ENCODE measurements at places on chromosomes 4 and X.

- no peak for DNase-seq
These were observed 24.9 kb upstream of the SGMS2 start for GRCh38 chr4:107799669-107800450.

DNA sequence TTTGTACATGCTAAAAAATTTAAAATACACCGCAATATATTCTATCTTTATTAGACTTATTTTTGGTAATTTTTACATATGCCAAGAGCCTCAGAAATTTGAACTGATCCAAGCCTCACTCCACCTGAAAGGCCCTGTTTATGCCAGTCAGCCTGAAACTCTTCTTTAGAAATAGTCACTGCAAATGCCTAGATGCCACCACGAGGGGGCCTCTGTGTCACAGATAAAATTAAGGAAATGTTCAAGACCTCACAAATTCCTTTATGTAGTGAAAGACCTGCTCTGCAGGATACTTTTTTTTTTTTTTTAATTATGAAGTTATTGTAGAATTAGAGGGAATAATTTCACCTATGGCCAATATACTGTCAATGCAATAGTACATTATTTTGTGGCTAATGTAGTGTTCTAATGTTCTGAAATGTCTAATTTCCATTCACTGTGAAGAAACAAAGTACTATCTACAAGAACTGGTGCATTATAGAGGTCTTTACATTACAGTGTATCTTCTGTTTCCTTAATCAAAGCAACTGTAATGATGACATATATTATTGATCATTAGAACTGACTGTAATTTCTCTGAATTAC, 69.8 kb downstream of the DTHD1 start:
- DNase-seq = no peak

DNA sequence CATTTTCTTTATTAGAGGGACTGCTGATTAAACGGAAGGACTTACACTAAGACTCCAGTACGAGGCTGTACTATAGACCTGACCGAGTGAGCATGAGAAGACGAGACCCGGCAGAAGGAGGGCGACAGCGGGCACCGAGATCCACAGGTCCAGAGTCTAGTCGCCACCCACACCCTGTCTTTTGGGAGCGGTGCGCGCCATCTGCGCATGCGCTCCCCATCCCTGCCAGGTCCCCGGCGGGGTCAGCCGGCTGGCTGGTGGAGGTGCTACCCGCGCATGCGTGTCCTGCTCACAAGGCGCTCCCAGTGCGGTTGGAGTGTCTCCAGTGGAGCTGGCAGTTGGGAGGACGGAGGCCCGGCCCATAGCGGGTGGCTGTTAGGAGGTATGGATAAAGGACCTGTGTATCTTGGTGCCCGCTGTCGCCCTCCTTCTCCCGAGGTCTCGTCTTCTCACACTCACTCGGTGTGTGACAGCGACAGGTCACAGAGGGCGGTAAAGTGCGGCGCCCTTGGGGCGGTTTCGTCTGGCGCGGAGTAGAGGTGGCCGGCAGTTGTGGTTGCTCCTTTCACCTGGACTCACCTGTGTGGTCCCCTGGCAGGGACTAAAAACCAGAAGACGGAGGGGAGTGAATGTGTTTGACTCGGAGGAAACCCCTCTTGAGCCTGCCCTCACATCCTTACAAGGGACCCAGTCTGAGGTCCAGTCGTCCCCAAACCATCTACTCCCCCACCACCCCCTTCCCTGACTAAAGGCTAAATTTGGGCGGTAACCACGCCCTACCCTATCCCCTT, 7.6 kb upstream of the HSD17B10 start:
- no peak for DNase-seq

- no peak for DNase-seq
These were observed 11.8 kb upstream of the ELF2 start for GRCh38 chr4:139188648-139189416.

DNA sequence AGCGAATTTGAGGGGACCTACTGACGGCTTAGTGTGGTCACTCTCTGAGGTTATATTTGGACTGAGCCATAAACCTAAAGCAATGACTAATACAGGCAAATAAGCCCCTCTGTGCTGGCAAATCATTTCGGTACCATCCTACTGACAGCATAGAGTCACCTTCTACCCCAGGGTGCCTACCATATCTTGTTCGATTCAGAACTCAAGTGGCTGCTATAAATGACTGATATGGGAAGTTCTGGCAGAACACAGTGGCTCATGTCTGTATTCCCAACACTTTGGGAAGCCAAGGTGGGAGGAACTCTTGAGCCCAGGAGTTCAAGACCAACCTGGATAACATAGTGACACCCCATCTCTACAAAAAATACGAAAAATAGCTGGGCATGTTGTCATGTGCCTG, 226.1 kb upstream of the MBNL3 start:
- no peak for DNase-seq

- DNase-seq = no peak
These were observed 42.5 kb upstream of the TLR2 start for GRCh38 chr4:153641532-153641931.

GRCh38 chrX:135695471-135695870, 18.0 kb upstream of the CT45A1 start:
- no peak for DNase-seq

GRCh38 chr4:15771216-15772058, 6.7 kb upstream of the CD38 start:
- no peak for DNase-seq

DNA sequence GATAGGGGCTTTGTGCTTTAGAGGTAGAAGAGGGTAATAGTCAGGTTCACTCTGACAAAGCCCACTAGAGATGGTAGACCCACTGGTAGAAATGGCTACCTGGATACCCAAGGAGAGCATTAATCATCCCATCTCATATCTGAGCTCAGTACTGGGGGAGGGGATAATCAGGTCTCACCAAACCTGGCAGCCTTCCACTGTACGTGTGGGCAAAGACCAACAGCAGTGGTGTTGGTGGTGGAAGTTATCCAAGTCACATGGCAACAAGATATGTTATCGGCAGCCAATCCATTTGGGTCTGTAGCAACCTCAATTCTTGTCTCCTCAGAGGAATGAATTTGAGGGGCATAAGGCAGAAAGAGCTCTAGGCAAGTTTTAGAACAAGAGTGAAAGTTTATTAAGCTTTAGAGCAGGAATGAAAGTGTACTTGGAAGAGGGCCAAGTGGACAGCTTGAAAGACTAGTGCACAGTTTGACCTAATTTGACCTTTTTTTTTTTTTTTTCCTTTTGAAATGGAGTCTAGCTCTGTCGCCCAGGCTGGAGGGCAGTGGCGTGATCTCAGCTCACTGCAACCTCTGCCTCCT, 67.0 kb upstream of the CXCL13 start:
- no peak for DNase-seq

- DNase-seq = no peak
These were observed 69.1 kb downstream of the PSAPL1 start for GRCh38 chr4:7365462-7366179.

- no peak for DNase-seq
These were observed 51.8 kb downstream of the SCML1 start for GRCh38 chrX:17788956-17789562.

- no peak for DNase-seq
These were observed 83.6 kb downstream of the TET2 start for GRCh38 chr4:105230287-105230686.

- DNase-seq = no peak
These were observed 17.6 kb downstream of the BLOC1S4 start for GRCh38 chr4:6733358-6734164.

- no peak for DNase-seq
These were observed 10.5 kb upstream of the TBC1D19 start for GRCh38 chr4:26573389-26573794.

GRCh38 chrX:64152857-64153256, 52.7 kb downstream of the AMER1 start:
- DNase-seq = no peak

GRCh38 chr4:3851881-3852280, 85.7 kb downstream of the ADRA2C start:
- DNase-seq = no peak

DNA sequence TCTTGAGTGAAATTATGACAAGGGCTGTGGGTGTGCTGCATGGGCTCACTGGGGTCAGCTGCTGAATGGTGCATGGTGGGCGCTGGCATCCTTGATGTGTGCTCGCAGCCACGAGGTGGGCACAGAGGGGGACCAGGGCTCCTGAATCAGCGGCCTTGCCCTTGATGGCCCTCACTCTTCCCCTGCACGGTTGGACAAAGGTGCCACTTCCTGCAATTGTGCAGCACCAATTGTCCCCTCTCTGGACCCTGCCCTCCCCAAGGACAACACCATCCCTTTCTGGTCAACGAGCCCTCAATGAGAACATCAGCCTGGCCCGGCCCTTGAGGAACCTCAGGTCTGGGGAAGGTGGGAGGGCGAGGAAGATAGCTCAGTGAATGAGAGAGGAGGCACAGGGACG, 16.1 kb downstream of the ABLIM2 start:
- DNase-seq = no peak

DNA sequence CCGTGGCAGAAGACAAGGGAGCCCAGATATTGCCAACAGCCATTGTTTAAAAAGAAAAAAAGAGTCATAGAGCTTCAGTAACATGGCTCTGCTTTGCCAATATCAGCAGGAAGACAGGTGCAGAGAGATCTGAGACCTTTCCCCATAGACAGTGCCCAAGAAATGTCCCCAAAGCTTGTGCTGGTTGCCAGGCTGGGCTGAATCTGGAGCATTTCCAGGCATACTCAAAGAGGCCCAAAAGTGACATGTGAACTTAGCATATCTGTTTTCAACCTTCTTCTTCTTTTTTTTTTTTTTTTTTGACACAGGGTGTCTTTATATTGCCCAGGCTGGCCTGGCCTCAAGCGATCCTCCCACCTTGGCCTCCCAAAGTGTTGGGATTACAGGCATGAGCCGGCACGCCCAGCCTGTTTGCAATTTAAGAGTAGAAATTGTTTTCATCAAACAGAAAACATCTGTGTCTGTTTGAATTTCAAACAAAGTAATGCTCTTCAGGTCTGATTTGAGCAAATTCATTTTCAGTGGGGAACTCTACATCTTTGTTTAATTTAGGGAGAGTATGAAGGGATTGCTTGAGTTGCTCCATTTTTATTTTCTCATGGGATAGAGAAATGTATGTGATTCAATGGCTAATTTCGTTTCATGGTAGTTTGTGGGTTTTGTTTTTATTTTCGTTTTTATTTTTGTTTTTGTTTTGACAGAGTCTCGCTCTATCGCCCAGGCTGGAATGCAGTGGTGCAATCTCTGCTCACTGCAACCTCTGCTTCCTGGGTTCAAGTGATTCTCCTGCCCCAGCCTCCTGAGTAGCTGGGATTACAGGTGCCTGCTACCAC, 56.6 kb upstream of the RBM47 start:
- DNase-seq = no peak

GRCh38 chr4:110287130-110287529, 88.7 kb upstream of the ELOVL6 start:
- no peak for DNase-seq

DNA sequence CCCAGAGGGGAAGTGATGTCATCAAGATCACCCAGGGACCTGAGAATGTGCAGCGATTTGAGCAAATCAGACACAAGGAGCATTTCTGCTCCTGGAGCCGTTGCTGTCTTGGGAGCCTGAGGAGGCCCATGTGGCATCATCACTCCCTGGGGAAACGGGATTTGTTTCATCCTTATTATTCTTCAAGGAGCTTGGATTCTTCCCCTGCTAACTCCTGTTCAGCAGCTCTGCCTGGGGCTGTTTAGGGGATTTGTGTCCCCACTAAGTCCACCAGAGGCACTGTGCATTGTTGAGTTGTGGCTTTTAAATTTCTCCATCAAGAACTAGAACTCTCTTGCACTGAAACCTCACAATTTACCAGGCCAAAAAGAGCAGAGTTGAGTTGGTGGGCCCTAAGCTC, 104.2 kb upstream of the MSX1 start:
- no peak for DNase-seq

GRCh38 chr4:80507077-80507476, 171.5 kb downstream of the CFAP299 start:
- DNase-seq = no peak

DNA sequence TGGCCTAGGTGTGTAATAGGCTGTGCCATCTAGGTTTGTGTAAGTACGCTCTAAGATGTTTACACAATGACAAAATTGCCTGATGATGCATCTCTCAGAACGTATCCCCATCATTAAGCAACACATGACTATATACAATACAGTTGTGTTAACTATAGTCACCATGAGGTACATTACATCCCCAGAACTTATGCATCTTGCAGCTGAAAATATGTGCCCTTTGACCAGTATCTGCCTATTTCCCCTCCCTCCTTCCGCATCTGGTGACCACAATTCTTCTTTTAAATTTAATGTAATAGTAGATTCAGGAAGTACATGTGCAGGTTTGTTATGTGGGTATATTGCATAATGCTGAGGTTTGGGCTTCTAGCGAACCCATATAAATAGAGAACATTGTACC, 239.8 kb upstream of the IL1RAPL1 start:
- DNase-seq = no peak

DNA sequence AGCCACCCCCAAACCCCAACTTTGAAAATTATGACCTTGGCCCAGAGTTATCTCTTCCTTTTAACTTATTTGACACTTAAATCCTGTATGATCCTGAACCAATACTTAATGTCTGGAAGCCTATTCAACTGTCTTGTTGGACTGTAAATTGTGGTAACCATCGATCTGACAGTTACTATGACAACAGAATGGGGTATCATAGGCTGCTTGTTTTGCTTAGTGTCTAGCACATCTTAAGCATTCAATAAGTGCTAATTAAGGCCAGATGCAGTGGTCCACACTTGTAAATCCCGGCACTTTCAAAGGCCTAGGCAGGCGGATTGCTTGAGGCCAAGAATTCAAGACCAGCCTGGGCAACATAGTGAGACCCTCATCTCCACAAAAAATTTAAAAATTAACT, 175.0 kb downstream of the APBB2 start:
- DNase-seq = no peak

- DNase-seq = no peak
These were observed 7.1 kb downstream of the SMIM9 start for GRCh38 chrX:154827194-154828015.

DNA sequence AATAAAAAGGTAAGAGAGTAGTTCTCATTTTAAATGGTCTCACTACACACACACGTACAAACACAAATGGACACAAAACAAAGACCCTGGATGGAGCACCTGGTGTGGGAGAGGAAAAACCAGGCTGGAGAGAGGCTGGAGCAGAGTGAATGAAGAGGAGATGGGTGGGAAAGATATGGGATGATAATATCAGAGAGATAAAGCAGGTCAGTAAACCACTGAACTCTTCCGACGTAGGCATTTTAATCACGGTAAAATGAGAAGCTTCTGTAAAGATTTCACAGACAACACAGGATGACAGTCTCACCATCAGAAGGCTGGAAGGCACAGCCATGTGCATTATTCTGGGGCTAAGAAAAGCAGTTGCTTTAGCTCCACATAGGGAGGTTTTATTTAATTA, 532.8 kb downstream of the KCNIP4 start:
- no peak for DNase-seq

- DNase-seq = no peak
These were observed 1389.5 kb downstream of the FAM133A start for GRCh38 chrX:95063554-95063953.

DNA sequence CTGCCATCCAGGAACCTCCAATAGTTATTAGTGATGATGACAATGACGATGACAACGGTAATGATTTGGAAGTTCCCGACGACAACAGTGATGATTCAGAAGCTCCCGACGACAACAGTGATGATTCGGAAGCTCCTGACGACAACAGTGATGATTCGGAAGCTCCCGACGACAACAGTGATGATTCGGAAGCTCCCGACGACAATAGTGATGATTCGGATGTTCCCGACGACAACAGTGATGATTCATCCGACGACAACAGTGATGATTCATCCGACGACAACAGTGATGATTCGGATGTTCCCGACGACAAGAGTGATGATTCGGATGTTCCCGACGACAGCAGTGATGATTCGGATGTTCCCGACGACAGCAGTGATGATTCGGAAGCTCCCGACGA, 14.7 kb downstream of the CXCR3 start:
- DNase-seq = no peak
